ENCODE measurements at places on chromosomes 12 and 14.

- DNase-seq: no peak
These were observed 6.3 kb downstream of the EVL start for GRCh38 chr14:100071545-100071944.

- DNase-seq: no peak
These were observed 224.3 kb upstream of the DCN start for GRCh38 chr12:91406920-91407341.

DNA sequence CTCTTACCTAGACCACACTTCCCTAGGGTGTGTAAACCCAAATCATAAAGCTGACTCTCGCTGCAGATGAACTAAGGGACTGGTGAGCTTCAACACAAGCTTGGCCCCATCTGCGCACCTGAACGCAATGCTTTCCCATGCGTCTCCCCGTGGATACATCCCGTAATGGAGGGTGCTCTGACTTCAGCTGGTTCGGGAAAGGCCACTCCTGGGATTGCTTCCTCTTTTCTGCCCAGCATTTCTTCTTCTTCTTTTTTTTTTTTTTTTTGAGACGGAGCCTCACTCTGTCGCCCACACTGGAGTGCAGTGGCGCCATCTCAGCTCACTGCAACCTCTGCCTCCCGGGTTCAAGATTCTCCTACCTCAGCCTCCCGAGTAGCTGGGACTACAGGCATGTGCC lies 27.7 kb upstream of the ETFBKMT start:
- DNase-seq: no peak

DNA sequence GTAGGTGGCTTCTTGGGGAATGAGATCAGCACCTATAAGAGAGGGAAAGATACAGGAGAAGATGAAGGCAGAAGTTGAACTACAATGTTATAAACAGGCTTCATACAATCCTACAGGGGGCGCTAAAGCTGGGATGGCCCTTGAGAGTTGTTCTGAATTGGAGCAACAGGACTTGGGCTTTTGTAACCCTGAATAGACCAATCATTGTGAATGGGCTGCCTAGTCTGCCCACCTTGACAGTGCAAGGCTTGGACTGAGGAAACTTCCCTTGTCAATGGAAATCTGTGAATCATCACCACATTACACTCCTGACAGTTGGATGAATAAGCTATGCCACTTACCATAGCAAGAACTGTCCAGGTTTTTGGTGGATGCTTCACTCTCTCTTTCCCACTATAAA lies 306.1 kb downstream of the KCNC2 start:
- DNase-seq: no peak

- DNase-seq: no peak
These were observed 243.7 kb downstream of the GLT1D1 start for GRCh38 chr12:129096968-129097367.

GRCh38 chr14:96052541-96053247 lies 13.5 kb downstream of the C14orf132 start:
- no peak for DNase-seq

DNA sequence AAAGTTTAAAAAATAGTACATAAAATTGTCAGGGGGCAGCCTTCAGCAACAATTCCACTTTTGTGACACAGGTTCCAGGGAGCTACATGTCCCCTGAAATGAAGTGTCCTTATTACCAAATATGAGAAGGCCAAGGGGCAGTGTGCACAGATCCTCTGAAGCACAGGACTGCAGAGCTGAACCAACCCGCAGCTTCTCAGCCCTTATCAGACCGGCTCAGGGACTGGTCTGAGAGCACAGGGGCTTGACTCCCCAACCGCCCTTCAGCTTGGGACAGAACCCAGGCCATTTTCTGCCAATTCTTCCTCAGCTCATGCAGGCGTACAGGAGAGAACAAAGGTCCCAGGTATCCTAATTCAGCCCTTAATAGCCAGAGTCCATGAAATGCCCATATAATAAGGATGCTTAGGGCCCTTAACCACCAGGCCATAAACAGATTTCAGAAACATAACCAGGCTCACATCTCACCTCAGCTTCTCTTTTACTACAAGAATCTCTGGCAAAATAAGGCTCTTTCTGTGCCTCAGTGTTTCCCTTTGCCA lies 221.3 kb downstream of the ANO2 start:
- DNase-seq: no peak

DNA sequence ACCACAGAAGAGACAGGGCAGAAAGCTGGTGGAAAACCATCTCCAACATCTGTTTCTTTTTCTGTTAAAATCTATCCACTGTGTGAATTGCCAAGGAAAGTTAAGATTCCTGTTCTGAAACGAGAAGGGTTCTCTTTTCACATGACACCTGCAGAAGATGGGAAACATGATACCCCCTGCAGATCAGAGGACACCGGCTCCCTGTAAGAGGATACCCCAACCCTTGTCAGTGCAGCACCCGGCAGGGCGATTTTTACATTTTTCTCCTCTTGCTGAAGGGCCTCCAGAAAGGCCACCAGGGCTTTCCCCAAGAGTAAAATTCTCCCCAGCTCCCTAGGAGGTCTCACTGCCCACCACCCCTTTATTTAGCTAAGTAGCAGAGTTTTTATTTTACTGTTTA lies 48.2 kb downstream of the DPF3 start:
- no peak for DNase-seq
